ENCODE measurements at places on chromosomes 16 and 17.

GRCh38 chr16:2598723-2599122, 60.9 kb downstream of the PDPK1 start:
- no peak for DNase-seq

GRCh38 chr17:16463358-16464302, 28.4 kb downstream of the LRRC75A start:
- no peak for DNase-seq

- no peak for DNase-seq
Observed at GRCh38 chr17:77327566-77328464, 187.0 kb downstream of the SEC14L1 start.

GRCh38 chr16:50765260-50765659, 23.4 kb downstream of the CYLD start:
- no peak for DNase-seq

DNA sequence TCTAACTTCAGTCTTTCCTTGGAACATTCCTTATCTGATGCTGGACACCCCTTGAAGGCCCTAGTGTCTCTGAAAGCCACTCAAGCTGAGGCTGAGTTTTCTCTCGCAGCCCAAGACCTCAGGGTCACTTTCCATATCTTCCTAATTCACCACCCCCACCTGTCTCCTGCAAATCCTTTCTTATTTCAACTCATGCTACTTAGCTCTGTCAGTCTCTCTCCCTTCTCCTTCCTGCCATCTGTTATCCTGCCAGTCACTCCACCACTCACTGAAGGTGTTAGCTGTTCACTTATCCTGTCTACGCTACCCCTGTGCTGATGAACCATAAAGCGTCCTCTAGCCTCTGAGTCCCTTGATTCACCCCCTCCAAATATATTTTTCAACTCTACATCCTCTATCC, 143.9 kb upstream of the SHISA6 start:
- no peak for DNase-seq

DNA sequence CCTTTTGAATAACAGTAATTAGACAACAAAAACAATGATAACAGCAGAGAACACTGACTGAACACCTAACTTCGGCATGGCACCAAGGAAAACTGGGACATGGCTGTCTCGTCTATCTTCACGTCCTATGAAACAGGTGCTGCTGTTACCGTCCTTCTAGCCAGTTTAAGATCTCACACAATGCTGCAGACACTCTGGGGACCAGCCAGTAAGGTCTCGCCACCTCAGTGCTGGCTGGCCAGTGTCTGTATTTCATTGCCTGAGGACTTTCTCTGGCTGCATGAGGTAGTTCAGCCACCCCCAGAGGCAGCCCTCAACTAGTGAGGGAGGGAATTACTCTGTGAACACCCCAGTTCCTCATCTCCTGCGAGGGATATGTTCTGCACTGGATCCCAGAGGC, 57.6 kb downstream of the AMFR start:
- no peak for DNase-seq

GRCh38 chr16:88917146-88917914, 50.9 kb upstream of the PABPN1L start:
- DNase-seq, result no peak

- no peak for DNase-seq
Observed at GRCh38 chr17:70369391-70369790, 200.1 kb downstream of the KCNJ2 start.

DNA sequence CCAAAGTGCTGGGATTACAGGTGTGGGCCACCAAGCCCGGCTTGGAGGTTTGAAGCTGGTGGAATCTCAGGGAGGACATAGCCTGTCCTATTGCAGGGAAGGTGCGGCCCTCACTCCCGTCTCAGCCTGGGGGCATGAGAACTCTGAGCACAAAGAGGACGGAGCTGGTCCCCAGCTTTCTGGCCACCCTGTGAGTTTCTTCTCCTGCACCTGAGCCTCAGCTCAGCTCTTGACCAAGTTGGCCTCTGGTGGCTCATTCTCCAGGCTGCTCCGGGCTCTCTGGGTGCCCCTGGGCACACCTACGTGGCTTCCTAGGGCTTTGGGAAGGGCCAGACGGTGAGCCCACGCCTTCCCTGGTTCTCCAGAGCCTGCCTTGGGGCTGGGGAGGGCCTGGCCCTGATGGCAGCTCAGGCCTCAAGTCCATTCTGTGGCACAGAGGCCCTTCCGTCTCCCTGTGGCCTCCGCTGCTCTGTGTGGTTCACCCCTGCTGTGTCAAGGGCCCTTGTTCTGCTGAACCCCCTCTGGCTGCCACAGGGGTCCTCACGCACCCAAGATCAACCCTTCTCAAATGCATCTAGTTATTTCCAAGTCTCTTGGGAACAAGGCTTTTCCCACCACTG, 6.9 kb upstream of the FASN start:
- DNase-seq, result no peak

GRCh38 chr17:49316889-49317675, 45.0 kb downstream of the ZNF652 start:
- no peak for DNase-seq

DNA sequence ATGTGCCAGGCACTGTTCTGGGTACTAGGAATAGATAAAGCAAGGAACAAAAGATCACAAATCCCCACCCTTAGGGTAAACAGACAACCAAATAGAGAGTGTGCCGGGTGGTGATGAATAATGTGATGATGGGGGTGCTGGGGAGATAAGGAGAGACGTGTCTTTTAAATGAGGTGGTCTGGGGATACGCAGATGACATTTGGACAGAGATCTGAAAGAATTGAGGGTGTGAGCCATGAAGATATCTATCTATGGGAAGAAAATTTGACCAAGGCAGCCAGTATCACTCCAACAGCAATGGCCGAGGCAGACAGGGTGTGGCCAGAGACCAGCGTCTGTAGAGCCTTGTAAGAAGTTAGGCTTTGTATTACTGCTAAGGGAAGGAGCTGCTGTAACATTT, 165.3 kb downstream of the MRTFB start:
- no peak for DNase-seq

- peak; percentile 73 for DNase-seq
Observed at GRCh38 chr17:57243171-57243622, 13.1 kb upstream of the MSI2 start.

DNA sequence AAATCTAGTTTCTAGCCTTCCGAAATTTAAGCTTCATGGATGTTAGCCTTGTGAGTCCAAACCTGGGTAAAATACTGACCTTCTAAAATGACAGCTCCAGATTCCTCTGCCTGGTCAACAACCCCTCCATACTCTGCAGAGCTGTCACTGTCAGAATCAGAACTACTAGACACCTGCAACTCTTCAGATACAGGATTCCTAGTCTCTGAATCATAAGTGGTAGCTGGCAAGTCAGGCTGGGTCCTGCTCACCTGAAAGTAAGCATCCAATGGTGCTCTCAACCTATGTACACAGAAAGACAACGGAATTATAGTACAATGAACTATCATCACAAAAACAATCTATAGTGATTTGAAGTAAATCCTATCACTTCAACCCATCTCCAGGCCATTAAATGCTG, 14.8 kb downstream of the RFWD3 start:
- DNase-seq, result no peak

- DNase-seq, result peak; percentile 94
Observed at GRCh38 chr17:77769215-77769614, 189.3 kb upstream of the TNRC6C start.

GRCh38 chr17:44757918-44758413, 822 bp upstream of the ADAM11 start:
- DNase-seq, result no peak

DNA sequence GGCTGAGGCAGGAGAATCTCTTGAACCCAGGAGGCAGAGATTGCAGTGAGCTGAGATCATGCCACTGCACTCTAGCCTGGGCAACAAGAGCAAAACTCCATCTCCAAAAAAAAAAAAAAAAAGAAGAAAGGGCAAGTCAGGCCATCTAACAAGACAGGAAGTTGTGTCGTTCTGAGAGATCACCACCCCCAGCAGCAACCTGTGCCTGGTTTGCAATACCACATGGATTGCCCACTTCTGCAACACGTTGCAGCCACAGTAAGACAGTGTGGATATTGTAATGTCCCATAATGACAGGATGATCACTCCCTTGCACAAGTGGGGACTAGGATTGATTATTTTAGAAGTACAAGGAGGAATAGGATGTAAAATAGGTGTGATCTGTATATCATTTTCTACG, 3.4 kb upstream of the KRTAP2-4 start:
- no peak for DNase-seq

- no peak for DNase-seq
Observed at GRCh38 chr16:47851146-47851545, 304.6 kb downstream of the ABCC12 start.

DNA sequence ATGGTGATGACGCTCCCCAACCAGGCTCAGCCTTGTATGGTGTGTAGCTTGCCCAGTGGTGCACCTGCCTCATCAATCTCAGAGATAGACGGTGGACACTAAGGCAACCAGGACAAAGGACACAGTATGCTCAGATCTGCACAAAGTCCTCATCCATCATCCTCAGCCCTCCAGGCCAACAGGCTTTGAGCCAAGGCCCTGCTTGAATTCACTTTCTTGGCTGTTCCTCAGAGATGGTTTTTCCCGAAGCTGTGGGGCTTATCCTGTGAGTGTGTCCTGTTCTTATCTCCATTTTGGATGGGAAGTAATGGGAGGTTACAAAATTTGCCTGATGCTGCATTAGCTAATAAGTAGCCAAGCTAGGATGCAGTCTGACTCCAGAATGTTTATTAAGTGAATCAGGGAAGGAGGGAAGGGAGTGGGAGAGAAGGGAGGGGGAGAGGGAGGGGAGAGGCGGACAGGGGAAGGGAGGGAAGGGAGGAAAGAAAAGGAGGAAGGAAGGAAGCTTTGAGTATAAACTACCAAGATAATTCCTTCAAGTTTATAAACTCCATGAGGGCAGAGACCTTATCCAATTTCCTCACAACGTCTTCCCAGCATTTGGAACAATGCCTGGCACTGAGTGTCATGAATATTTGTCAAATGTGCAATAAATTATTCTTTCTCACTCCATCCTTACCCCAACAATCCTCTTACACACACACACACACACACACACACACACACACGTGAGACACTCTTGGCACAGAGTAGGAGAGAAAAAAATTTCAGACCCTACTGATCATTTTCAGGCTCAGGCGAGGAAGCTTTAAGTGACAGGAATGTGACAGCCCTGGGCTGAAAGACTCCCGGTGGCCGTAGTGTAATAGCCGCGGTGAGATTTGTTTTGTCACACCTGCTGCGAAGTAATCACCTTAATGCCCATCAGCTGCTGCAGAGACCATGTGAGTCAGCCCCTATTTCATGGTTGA, 84.3 kb downstream of the BMERB1 start:
- DNase-seq, result no peak
